HEK293T (cell line): ENCODE measurements at places on chromosomes 5 and 9.
A peak's percentile ranks its signal among the peaks of the same experiment; 100 is the strongest.

DNA sequence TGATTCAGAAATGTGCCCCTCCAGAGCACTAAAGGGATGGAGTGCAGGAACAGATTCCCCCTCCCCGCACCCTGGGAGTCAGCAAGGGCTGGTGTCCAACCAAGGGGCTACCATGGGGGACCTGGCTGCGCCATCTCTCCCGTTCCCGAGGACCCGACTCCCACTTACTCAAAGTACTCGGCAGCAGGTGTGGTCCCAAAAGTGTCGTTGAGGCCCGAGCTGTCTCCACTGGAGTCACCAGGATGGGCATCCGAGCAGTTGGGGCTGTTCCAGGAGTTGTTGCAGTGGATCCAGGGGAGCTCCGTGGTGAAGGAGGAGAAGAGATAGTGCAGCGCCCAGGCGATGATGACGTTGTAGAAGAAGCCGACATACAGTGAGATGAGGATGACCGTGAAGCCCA is 12.9 kb downstream of the SLC6A3 start:
- DNase-seq: no peak

DNA sequence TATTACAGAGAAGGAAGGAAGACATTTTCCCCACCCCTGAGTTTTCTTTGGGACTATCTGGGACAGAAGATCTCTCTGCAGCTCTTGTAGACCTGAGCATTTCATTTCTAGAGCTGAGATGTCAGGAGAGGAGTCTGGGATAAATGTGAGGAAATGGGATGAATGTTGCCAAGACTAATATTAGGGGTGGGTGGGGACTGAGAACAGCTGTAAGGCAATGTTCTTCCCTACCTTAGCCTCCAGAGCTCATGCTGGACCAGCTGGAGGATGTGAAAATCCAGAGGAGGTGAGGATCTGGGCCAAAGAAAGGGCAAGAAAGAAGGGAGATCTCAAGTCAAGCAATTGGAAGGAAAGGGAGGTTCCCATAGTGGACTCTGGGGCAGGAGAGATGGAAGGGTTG is 23.1 kb upstream of the FOXD1 start:
- no peak for DNase-seq

- peak; percentile 81 for DNase-seq
Measured at GRCh38 chr5:179801304-179802206, 5.1 kb downstream of the MGAT4B start.

- DNase-seq: no peak
Measured at GRCh38 chr5:1805736-1806135, 4.5 kb downstream of the NDUFS6 start.
